ENCODE measurements at places on chromosomes 16 and 17. TPM values are rescaled to one million over a fixed set of nuclear protein-coding genes. Genes with fewer than 3 reads are reported as not detected.

The CHST5 gene
- total RNA-seq = not detected

The ACSM2B gene
- not detected for total RNA-seq

The SLC16A11 gene
- total RNA-seq = not detected

The PCGF2 gene
- 6.3 TPM for total RNA-seq

The USP7 gene
- 66.9 TPM for total RNA-seq

The CDRT15L2 gene
- not detected for total RNA-seq

The SLX1B gene
- 24.4 TPM for total RNA-seq

The KRT36 gene
- total RNA-seq = not detected

The CLEC19A gene
- not detected for total RNA-seq

The CCL3 gene
- not detected for total RNA-seq

The TBC1D3 gene
- total RNA-seq = not detected

The ABI3 gene
- not detected for total RNA-seq

The PPY gene
- total RNA-seq = not detected

The SEPTIN1 gene
- not detected for total RNA-seq

The KCNH6 gene
- total RNA-seq = not detected

The GP1BA gene
- not detected for total RNA-seq

The SDR42E2 gene
- total RNA-seq = not detected

The PIK3R6 gene
- total RNA-seq = 0.07 TPM

The HOXB4 gene
- total RNA-seq = not detected

The OSGIN1 gene
- total RNA-seq = 3.9 TPM

The SECTM1 gene
- 4.0 TPM for total RNA-seq

The SENP3 gene
- total RNA-seq = 44.8 TPM

The IGSF6 gene
- total RNA-seq = not detected
